ENCODE measurements at places on chromosomes 3 and 15.

GRCh38 chr15:93317772-93318171 is 228.8 kb upstream of the RGMA start:
- no peak for DNase-seq

GRCh38 chr3:126373682-126374601 is 16.7 kb upstream of the KLF15 start:
- no peak for DNase-seq

- no peak for DNase-seq
Observed at GRCh38 chr3:192494174-192494573, 233.2 kb downstream of the FGF12 start.

DNA sequence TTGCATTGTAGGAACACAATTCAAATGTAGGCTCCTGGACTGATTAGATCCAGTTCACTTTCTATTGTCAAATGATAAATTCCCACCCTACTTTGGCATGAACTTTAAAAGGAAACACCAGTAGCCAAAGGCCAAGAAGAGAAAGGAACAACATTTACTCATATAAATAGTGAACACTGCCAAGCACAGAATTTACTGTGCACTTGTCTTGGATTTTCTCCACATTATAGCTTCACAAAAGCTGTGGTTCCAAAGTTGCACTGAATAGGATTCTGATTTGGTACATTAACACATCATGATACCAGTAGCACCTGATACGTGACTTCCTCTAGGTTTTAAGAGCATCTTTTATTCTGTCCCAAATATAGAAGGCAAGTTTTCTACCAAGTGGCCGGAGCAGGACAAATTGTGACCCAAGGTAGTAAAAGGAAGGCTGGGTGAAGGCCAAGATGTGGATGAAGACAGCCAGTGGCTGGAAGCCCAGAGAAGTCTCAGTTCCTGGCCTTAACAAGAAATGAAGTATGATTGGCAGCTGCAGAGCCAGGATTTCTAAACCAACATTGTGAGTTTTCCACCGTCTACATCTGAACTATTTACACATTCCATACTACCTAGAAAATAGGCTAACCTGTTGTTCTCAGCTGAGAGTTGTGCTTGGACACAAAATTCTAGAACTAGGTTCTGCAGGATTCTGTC is 206.7 kb downstream of the THRB start:
- no peak for DNase-seq

GRCh38 chr3:120625159-120625586 is 29.0 kb downstream of the NDUFB4 start:
- DNase-seq = no peak

GRCh38 chr15:101723171-101723873 is 951 bp downstream of the TARS3 start:
- DNase-seq = no peak

- no peak for DNase-seq
Observed at GRCh38 chr3:48651771-48652170, 10.9 kb downstream of the CELSR3 start.

GRCh38 chr3:154151969-154152368 is 30.8 kb downstream of the ARHGEF26 start:
- no peak for DNase-seq

DNA sequence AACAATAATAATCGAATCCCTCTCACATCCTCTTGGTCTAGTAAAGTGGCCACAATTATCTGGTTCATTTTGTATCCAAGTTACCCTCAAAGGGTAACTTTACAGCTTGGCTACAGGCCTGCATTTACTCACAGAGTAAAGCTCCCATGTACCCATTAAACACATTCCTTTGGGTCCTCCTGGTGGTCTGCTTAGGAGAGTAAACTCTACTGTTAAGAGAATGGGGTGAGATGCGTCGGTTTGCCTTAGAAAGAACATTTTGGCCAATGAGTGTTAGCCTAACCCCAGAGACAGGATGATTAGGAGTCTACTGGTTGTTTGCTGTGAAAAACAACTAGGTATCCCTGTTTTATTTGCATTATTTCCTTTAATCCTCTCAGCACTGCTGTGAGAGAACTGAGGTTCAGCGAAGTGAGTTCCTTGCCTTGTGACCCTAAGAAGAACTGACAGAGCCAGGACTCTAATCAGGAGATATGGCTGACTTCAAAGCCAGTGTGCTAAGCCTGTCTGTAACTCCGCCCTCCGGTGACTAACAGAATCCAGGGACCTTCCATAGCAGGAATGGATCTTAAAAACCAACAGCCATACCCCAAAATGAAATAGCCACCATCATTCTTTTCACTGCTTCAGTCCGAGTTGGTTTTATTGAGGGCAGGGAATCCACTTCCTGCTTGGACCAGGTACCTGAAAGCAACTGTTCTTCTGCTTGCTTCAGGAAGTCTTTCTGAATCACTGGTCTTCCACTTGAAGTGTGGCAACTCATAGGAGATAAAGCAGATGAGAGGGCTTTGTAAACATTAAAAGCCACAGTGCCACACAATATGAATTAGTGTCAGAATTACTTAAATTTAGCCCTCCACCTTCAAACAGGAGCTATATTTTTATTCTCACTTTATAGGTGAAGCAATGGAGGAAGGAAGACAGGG is 317.3 kb upstream of the WNT5A start:
- DNase-seq = no peak

DNA sequence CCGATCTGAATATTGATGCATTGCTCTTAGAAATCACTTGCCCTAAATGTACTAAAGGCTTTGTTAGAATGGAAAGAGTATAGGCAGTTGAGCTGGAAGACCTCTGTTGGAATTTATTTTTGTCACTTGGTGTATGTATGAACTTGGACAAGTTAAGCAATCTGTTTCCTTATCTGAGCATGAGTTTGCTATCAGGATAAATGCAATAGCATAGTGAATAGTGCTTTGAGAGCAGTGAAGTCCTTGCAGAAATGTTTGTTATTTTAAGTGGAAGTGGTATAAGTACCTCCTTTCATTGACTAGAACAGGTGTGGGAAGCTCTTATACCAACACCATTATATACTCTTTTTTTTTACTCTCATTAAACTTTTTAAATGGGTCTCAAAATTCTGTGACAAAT is 146.4 kb upstream of the ONECUT1 start:
- no peak for DNase-seq

GRCh38 chr3:143286392-143287010 is 166.9 kb downstream of the CHST2 start:
- DNase-seq = no peak

GRCh38 chr3:62046326-62046725 is 327.0 kb downstream of the FEZF2 start:
- no peak for DNase-seq

- DNase-seq = no peak
Observed at GRCh38 chr3:128701342-128702212, 24.4 kb upstream of the RAB7A start.

- no peak for DNase-seq
Observed at GRCh38 chr15:73751511-73751898, 1.6 kb downstream of the INSYN1 start.

DNA sequence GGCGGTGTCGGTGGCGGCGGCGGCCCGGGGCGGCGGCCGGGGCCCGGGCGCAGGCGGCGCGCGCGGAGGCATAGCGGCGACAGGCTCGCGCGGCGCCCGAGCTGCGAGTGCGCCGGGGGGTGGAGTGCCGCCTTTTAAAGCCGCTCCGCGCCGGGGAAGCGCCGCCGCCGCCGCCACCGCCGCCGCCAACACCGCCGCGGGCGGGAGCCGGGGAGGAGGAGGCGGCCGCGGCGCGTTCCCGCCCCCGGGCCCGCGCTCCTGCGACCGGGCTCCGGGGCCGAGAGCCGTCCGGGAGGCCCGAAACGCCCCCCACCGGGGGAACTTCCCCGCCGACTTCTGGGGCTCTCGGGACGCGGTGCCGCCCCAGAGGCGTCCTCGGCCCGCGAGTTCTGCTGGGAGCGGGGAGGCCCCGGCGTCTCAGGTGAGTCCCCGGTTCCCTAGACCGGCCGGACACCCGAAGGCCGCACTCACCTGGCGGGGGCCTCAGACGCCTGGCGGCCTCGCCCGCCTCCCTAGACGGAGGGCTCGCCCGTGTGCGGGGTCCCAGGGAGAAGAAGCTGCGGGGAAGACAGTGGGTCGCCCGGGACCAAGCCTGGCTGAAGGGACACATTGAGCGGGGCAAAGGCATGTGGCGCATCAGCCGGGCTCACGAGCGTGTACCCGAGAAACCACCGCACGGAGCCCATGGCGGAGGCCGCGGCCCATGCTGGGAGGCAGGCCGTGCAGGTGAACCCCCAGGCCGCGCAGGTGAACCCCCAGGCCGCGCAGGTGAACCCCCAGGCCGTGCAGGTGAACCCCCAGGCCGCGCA is at the start of gene PCSK6:
PCSK6 (minus strand) TSS at position 109 of the 809 bp plus-strand sequence; CDS start at position 72, 37 bp downstream.
- DNase-seq = no peak

DNA sequence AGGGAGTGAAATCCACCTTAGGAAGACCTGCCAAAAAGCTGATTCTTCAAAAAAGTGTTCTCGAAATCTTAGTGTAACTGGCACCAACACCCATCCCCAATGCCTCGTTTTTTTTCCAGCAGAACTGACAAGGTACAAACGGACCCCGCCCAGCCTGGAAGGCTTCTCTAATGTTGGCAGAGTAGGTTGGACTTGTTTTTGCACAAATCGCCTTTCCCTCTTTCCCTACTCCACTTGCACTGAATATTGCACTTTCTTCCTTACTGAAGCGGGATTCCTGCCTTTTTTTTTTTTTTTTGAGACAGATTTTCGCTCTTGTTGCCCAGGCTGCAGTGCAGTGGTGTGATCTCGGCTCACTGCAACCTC is 544 bp upstream of the TIMMDC1 start:
- no peak for DNase-seq

- DNase-seq = no peak
Observed at GRCh38 chr3:189721873-189722665, 90.9 kb downstream of the TP63 start.

- no peak for DNase-seq
Observed at GRCh38 chr3:191997093-191997492, 536.1 kb downstream of the PYDC2 start.

DNA sequence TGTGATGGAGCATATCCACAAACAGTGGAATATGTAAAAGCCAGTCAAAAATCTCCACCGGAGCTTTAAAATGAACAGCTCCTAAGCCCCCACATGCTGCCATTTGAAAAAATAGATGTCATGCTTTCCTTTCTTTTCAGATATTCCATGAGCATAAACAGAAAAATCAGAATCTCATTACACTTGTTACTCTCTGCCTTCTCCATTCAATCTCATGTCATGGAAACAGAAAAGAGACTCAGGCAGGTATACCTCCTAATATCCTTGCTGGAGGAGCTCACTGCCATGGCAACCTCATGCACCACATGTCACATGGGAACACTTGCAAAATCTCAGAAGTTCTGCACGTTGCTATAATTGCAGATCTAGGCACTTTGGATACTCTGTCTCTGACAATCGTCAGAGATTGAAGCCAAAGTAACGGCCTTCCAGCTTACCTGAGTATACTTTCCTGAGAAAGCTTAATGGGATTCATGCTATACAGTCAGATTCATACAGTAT is 317.0 kb upstream of the ADAMTS9 start:
- no peak for DNase-seq

GRCh38 chr3:62723166-62723913 is 151.9 kb downstream of the CADPS start:
- no peak for DNase-seq

DNA sequence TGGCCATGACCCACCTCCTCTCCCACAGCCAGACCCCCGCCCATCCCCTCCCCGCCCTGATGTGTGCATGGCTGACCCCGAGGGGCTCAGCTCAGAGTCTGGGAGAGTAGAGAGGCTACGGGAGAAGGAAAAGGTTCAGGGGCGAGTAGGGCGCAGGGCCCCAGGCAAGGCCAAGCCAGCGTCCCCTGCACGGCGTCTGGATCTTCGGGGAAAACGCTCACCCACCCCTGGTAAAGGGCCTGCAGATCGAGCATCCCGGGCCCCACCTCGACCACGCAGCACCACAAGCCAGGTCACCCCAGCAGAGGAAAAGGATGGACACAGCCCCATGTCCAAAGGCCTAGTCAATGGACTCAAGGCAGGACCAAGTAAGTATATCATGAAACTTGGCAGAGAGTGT is 11.7 kb downstream of the MAP1A start:
- DNase-seq = no peak

GRCh38 chr3:50325497-50326181 is 2.4 kb downstream of the TUSC2 start:
- DNase-seq = no peak

DNA sequence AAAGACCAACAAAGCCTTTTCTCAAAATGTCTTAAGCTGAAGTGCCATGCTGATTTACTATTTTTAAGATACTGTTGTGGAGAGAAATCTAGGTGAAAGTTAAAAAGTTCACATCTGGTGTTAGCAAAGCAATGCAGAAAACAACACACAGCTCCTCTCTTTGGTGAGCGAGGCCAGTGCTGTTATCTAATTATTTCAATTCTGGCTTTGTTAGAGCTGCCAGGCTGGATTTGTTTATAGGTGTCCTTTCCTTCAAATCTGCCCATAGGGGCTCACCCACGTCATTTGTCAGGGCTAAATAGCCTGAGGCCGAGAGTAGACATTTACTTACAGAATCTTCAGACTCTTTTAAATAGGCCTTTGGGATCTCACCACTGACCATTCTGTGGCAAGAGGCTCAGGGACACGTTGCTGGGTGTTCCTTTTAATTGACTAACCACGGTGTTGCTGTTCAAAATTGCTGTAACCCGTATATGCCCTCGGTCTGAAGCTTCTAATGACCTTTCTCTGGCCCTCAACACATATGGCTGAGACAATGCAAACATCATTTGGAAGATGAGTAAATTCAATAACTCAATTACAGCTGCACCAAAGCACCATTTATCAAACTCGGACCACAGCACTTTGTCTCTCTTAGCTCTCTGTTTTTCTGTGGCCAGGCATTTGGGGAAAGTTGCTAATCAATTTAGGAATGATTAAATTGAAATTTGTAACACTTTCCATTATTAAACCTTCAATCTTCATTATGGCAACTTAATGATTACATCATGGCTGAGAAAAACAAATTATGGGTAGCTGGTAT is 152.6 kb downstream of the PDZRN3 start:
- no peak for DNase-seq

GRCh38 chr3:20194793-20195460 is 8.9 kb upstream of the SGO1 start:
- DNase-seq = no peak

- no peak for DNase-seq
Observed at GRCh38 chr3:138620431-138620830, 11.9 kb downstream of the FAIM start.

- DNase-seq = no peak
Observed at GRCh38 chr3:46930166-46930944, 46.2 kb downstream of the CCDC12 start.

- DNase-seq = no peak
Observed at GRCh38 chr3:128327606-128328031, 139.1 kb downstream of the DNAJB8 start.

DNA sequence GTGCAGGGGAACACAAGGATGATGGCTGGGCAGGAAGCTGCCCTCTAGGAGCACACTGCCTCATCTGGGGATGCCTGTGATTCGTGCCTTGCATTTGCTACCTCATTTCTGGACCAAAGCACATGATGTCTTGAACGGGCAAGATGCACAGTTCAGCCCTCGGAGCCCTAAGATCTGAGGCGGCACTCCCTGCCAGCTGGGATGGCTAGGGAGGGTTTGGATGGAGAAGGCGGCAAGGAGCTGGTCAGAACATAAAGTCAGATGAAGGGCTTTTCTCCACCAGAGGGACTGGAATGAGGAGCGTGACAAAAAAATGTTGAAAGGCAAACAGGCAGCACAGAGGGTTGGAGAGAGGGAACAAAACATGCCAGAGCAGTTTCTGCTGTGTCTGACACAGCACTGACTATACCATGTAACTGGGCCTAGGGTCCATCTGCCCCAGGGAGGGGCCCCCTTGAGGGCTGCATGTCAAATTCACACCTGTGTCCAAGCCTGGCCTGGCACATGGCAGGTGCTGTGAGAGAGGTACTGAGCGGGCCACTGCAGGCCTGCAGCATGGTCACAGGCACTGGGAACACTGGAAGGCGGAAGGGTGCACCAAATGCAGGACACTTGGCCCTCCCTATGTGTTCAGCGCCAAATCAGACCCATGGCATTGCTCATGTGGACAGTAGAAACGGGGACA is 21.7 kb downstream of the TMEM43 start:
- DNase-seq = no peak

Measured in activated CD4-positive, CD25-positive, alpha-beta regulatory T cell (primary cell).